ENCODE measurements at places on chromosomes 13 and 19.

DNA sequence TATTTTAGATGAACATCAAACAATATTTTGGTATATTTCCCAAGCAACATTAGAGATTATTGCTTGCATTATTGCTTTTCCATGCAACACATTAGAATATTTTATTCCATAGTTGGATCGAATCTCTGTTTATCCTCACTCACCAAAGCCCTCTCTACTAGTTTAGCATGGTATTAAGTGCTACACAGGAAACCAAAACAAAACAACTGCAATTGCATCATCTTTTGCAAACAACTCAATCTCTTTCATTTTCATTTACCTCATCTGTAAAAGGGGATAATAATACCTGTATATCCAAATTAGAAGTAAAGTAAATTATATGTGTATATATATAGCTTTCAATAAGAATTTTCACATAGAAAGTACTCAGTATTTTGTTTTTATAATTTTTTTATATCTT lies 147.8 kb upstream of the PCDH9 start:
- DNase-seq, result no peak

DNA sequence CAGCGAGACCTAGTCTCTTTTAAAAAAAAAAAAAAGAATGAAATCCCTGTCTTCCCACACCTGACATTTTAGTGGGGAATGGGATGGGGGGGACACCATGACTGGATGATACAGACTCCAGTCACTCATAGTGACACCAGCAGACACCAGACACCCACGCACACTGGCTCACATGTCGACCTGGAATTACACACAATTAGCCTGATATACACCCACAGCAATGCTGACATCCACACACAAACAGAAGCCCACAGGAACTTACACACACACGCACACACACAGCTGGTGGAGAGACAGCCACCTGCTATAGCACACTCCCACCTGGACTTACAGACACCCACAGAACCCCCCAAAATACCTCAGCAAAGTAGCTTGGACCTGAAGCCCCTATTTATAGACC lies 8.3 kb upstream of the NANOS3 start:
- DNase-seq, result no peak

DNA sequence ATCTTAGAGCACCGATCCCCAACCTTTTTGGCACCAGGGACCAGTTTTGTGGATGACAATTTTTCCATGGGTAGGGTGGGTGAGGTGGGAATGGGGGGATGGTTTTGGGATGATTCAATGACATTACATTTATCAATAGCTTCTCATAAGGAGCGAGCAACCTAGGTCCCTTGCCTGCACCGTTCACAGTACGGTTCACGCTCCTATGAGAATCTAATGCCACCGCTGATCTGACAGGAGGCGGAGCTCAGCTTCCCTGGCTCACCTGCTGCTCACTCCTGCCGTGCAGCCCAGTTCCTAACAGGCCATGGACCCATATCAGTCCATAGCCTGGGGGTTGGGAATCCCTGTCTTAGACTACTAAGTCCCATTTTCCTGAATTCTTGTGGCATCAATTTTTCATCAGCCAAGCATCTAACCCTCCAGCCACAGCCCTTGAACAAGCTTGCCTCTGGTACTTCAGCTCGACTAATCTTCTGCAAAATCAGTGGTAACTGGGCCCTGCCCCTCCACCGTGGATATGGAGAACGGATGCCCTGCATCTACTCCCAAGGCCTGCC lies 37.0 kb upstream of the MAP3K10 start:
- DNase-seq, result no peak

GRCh38 chr13:41520660-41521630 lies 63.6 kb downstream of the RGCC start:
- no peak for DNase-seq

GRCh38 chr19:2041433-2041682 lies 9.7 kb downstream of the MKNK2 start:
- DNase-seq, result no peak

- DNase-seq, result no peak
These were observed 43.6 kb downstream of the RUBCNL start for GRCh38 chr13:46343279-46343994.

GRCh38 chr13:26961890-26962615 lies 201.5 kb upstream of the GPR12 start:
- no peak for DNase-seq

DNA sequence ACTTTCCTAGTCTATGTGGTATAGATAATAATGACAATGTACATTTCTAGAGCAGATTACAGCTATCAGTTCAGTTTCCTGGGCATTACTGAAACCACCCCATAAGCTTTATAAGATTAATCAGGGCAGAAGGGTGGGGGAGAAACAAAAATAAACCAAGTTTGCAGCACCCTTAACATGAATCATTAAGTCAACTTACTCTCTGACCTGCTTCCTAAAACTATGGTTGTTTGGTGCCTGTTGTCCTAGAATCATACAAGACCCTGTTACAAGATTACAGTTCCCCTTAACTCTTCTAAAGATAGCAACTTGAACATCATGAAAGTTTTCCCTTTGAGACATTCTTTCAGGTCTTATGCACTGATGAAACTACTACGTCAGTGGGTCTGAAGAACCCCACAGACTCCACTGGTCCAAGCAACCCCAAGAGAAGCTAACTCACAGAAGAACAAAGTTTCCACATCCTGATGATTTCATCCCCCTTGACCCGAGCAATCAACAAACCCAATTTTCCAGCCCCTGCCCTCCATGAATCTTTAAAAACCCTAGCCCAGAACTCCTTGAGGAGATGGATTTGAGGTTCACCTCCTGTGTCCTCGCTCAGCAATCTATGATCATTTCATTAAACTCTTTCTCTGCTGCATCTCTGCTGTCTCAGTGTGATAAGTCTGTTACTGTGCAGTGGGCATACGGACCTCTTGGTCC lies 336.5 kb downstream of the FOXO1 start:
- no peak for DNase-seq

- DNase-seq, result no peak
These were observed at the start of gene ITGBL1 for GRCh38 chr13:101452519-101453485. Gene ITGBL1 (plus strand): TSS chr13:101452675. CDS start chr13:101452834, 159 bp downstream.

DNA sequence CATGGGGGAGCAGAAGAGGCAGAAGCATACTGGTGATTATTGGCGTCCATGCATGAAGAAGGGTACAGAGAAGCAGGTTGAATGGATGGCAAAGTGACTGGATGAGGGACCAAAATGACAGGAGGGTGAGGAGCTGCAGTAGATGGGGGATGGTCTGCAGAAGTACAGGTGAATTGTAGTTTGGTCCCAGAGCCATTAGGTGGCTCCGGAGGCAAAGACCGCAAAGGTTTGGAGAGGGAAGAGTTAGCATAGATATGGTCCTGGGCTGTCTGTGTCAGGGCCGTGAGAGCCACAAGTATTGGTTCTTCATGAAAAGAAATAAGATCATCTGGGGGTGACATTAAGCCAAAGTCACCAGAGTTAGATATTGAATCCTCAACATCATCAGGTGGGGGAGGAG lies 59.0 kb upstream of the ZNF726 start:
- no peak for DNase-seq
